ENCODE measurements at places on chromosomes 2 and 18.

DNA sequence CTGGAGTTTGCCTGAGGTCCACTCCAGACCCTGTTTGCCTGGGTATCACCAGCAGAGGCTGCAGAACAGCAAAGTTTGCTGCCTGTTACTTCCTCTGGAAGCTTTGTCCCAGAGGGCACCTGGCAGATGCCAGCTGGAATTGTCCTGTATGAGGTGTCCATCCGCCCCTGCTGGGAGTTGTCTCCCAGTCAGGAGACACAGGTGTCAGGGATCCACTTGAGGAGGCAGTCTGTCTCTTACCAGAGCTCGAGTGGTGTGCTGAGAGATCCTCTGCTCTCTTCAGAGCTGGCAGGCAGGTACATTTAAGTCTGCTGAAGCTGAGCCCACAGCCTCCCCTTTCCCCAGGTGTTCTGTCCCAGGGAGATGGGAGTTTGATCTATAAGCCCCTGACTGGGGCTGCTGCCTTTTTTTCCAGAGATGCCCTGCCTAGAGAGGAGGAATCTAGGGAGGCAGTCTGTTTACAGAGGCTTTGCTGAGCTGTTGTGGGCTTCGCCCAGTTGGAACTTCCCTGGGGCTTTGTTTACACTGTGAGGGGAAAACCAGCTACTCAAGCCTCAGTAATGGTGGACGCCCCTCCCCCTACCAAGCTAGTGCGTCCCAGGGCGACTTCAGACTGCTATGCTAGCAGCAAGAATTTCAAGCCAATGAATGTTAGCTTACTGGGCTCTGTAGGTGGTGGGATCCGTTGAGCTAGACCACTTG is 34.7 kb downstream of the TFPI start:
- DNase-seq: peak; percentile 39

DNA sequence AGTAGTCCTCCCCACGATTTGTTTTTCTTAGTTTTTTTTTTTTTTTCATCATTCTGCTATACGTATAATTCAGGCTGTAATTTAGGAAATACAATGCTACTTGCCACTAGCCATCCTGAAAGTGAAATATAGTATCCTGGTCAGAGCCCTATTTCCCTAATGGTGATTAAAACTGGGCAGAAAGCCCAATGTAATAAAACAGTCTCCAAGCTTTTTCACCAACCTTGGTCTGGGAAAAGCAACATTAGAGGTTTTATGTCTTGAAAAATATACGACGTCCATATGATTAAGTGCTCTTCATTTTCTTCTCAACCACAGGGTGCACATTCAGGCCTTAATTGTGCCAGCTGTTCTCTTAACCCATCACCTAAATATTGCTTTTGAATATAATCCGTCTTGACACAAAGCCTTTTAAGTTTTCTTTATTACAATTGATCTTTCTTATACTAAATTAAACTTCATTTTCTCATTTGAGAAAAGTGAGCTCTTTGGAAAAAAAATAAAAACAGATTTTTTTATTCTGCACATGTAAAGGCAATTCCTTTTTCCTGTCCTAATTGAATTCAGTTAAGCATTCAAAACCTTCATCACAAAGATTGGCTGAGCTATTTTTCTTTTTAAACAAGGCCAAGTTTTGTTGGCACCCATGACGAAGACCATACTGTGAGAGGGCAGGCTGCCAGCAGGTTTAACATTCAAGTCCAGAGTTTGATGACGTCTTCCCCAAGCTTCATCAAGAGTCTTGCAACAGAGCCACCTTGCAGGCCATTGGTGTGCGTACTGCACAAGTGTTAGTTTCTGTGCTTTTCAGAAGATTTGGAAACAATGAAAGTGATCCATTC is 52.7 kb downstream of the MAP2 start:
- DNase-seq: peak; percentile 21

- no peak for DNase-seq
These were observed 148.8 kb downstream of the ACKR3 start for GRCh38 chr2:236718207-236718992.

DNA sequence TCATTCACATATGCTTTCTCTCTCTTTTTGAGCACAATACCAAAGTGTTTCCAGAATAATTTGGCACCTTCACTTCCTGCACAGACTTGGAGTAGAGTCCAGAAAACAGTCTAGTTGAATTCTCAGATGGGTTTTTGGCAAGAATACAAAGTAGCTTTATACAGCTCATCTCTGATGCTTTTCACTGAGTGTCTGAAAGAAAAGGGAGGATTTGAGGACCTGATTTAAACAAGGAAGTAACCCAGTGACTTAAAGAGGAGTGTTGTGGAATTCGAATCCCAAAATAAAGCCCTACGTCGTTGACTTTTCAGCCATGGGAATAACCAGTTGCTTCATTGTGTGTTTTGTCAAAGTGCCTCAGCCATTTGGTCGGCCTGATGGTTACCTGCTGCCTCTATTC is 31.8 kb downstream of the METAP1D start:
- DNase-seq: no peak

- DNase-seq: peak; percentile 5
These were observed 74.2 kb upstream of the GALNT3 start for GRCh38 chr2:165868211-165868610.

GRCh38 chr2:219306047-219306446 is 3.2 kb downstream of the PTPRN start:
- no peak for DNase-seq

DNA sequence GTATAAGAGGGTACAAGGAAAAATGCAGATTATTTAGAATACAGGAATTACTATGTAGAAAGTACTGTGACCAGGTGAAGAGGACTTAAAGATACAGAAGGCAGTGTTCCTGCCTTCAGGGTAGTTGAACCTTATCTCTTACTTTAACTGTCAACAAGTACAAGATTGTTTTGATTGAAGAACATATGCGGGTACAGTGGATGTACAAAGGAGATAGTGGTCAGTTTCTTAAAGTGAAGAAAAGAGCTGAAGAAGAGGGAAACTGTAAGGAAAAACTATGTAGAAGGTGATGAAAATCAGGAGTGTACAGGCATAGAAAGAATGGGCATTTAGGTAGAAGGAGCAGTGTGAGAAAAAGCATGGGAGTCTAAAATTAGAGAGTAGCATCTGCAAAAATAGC is 2.2 kb downstream of the RALBP1 start:
- DNase-seq: no peak

GRCh38 chr2:234770031-234770506 is 181.7 kb upstream of the SH3BP4 start:
- DNase-seq: peak; percentile 68

- DNase-seq: no peak
These were observed 21.7 kb downstream of the INHBB start for GRCh38 chr2:120367649-120368048.

- DNase-seq: peak; percentile 89
These were observed 58.6 kb upstream of the SLC25A52 start for GRCh38 chr18:31819106-31819924.

- DNase-seq: peak; percentile 72
These were observed 38.3 kb downstream of the TNS1 start for GRCh38 chr2:217964275-217965161.

DNA sequence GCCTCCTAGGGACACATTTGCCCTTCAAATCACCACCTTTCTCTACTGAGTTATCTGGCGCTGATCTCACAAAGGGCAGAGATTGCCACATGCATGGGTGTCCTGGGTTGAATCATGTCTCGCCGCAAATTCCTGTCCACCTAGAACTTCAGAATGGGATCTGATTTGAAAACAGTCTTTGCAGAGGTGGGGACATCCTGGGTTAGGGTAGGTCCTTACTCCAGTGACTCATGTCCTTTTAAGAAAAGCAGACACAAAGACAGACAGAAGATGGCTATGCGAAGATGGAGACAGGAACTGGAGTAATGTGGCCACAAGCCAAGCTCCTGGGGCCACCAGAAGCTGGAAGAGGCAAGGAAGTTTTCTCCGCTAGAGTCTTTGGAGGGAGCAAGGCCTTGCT is 197.4 kb upstream of the SMIM21 start:
- no peak for DNase-seq

- DNase-seq: no peak
These were observed 172.9 kb upstream of the SETBP1 start for GRCh38 chr18:44507729-44508325.

GRCh38 chr2:43028188-43028587 is 198.2 kb downstream of the ZFP36L2 start:
- no peak for DNase-seq

DNA sequence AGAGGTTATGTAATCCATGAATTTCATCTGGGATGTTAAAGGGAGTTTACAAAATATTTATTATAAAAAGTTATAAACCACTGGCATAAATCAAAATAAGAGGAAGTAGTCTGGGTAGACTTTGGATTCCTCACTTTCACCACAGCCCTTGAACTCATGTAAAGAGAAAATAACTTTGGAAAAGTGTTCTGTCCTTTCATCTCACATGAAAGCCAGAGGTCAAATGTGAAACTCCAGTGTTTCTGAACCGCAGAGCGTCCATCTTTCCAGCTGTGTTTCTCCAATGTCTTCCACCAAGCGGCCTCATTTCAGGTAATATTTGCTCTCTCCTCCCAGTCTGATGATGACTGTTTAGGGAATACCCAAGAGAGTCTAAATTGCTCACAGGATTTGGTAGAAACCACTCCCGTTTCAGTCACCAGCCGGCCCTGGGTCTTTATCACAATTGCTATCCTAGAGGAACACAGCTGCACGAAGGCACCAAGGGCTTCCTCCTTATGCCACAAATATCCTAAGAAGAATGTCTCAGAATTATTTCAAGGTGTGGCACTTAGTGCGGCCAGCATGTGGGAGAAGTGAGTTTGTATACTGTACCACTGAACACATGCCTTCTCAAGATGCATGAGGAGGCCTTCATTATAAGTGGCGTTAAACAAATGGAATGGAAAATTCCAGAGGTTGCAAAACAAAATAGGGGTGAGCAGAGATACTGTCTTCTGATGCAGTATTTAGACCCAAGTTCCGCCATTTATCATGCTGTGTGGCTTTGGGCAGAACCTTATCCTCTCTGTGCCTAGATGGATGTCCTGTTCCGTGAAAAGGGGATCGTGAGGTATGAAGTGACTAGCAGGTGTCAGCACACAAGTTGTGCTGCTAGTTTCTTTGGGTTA is 63.8 kb downstream of the ACTR2 start:
- no peak for DNase-seq
